H9 (cell line): ENCODE measurements at places on chromosomes 16 and 17.
A peak's percentile ranks its signal among the peaks of the same experiment; 100 is the strongest.

DNA sequence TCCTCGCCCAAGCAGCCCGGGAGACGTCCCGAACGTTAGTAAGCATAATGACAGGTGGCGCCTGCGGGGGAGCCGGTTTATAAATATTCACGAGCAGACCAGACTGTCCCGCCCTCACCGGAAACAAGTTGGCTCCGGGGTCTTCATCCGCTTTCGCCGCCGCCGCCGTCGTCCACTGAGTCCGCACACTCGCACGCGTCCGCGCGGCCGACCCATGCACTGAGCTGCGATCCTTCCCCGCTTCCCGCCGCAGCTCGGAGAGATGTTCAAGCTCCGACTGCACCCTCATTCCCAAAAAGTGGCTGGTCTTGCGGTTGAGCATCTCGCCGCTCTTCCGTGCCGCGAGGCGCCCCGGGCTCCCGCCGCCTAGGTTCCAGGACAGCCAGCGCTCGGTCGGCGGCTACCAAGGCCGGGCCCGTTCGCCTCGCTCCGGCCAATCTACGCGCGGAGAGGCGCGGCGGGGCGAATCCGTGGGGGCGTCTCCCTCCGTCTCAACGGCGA lies 385 bp downstream of the CFAP119 start:
- H3K36me3 ChIP-seq, result peaks cover 31% of the 10 kb centered on the region
- H3K27me3 ChIP-seq, result no peaks in the 10 kb centered on the region
- DNase-seq, result peak; percentile 68
- H3K27ac ChIP-seq, result no peak overlapping the region

GRCh38 chr17:16954521-16954920 lies 17.4 kb downstream of the TNFRSF13B start:
- H3K4me3 ChIP-seq, result no peak overlapping the region
- no peaks in the 10 kb centered on the region for H3K27me3 ChIP-seq
- H3K36me3 ChIP-seq, result no peaks in the 10 kb centered on the region; the same call in 1 of the 2 replicates
- DNase-seq, result no peak
- H3K27ac ChIP-seq, result no peak overlapping the region

GRCh38 chr16:4116325-4117249 lies at the start of gene ADCY9:
Gene ADCY9 (minus strand): TSS chr16:4116442. CDS start chr16:4115442, 1,000 bp downstream.
- peak; percentile 80 for DNase-seq
- peak within 1 kb of the TSS; percentile 81 for H3K4me3 ChIP-seq
- no peaks in the 10 kb centered on the region; the same call in 1 of the 2 replicates for H3K27me3 ChIP-seq
- no peaks in the 10 kb centered on the region for H3K4me1 ChIP-seq

DNA sequence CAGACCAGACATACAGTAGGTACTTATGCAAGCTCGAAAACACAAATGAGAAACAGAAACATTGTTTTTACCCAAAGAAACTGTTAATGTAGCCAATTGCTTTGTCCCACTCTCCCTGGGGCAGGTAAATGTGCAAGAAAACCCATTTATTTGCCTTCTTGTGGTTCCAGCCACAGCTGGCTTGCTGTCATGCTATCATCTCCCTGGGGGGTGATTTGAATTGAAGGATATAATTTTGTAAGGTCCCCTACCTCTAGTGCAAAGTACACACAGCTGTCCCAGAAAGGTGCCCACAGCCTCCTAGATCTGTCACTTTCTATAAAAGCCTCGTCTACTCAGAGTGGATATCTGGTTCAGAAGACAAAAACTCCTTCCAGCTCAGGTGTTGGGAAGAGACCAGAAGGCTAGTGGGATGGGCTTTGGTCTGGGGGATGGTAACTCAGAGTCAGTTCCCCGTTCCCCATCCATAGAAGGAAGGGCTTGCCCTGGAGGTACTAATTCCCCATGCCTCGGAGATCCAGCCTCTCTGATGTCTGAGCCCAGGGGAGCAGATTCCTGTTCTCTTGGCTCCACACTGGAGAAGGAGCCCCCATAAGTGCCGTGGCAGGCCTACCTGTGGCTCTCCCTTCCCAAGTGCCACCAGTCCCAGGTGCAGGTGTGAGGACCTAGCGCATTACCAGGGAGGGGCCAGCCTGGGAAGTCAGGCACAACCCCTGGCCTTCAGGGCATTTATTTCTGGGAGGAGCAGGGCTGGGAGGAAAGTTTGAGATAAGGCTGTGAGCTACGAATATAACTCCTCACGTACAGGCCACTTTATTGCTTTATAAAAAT lies 2.4 kb upstream of the PRR15L start:
- H3K36me3 ChIP-seq, result no peaks in the 10 kb centered on the region
- H3K4me3 ChIP-seq, result no peak overlapping the region
- H3K4me1 ChIP-seq, result no peaks in the 10 kb centered on the region; the same call in 1 of the 2 replicates
- no peak for DNase-seq
- H3K27ac ChIP-seq, result no peak overlapping the region

- no peaks in the 10 kb centered on the region for H3K4me1 ChIP-seq
- no peak for DNase-seq
- H3K4me3 ChIP-seq, result no peak overlapping the region
- H3K36me3 ChIP-seq, result peaks cover 5% of the 10 kb centered on the region
Observed at GRCh38 chr17:80760511-80760911, 215.9 kb downstream of the RPTOR start.

GRCh38 chr16:52050418-52050817 lies 496.5 kb downstream of the TOX3 start:
- H3K27me3 ChIP-seq, result no peaks in the 10 kb centered on the region
- H3K4me1 ChIP-seq, result no peaks in the 10 kb centered on the region
- DNase-seq, result no peak
- H3K36me3 ChIP-seq, result no peaks in the 10 kb centered on the region

GRCh38 chr16:2924901-2925755 lies 13.4 kb downstream of the FLYWCH1 start:
- H3K4me3 ChIP-seq, result peak overlapping the region; percentile 62; the same call in 2 of the 3 replicates
- H3K4me1 ChIP-seq, result no peaks in the 10 kb centered on the region
- no peaks in the 10 kb centered on the region for H3K27me3 ChIP-seq
- no peak overlapping the region for H3K27ac ChIP-seq
- DNase-seq, result peak; percentile 86

DNA sequence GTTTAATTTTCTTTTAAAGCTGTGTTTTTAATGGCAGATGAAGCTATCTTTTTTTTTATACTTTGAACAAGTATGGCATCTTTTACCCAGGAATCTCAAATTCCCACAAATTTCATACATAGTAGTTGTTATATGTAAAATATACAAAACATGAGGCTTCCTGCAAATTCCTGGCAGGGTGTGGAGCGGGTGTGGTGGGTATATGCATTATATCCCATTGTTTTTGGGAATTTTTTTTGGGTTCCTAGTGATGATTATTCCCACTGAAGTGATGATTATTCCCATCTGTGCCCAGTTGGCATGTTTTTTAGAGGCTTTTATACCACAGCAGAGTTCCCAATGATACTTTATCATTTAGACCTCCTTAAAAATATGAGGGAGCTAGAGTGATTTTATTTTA lies 320.4 kb downstream of the ZFHX3 start:
- H3K4me3 ChIP-seq, result no peak overlapping the region
- H3K27ac ChIP-seq, result no peak overlapping the region
- no peaks in the 10 kb centered on the region for H3K27me3 ChIP-seq
- H3K36me3 ChIP-seq, result peaks cover 4% of the 10 kb centered on the region
- no peak for DNase-seq

DNA sequence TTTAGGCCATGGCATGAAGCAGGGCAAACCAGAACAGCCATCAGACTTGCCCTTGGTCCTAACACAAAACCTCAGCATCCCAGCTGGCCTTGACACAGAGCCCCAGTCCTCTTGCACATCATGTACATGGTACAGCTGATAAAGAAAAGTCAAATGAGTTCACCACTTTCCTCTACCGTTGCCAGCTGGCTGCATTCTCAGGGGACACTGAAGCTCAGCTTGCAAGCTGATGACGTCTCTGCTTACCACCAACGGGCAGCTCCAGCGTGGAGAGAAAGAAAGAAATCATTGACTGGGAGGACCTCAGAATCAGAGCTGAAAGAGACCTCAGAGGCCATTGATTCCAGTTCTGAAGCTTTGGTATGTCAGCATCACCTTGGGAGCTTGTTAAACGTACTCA lies 80.7 kb upstream of the CES5A start:
- no peak overlapping the region for H3K27ac ChIP-seq
- DNase-seq, result no peak
- H3K4me1 ChIP-seq, result no peaks in the 10 kb centered on the region
- no peak overlapping the region for H3K4me3 ChIP-seq
- H3K27me3 ChIP-seq, result no peaks in the 10 kb centered on the region

GRCh38 chr17:55452139-55452790 lies 30.6 kb upstream of the MMD start:
- no peaks in the 10 kb centered on the region for H3K36me3 ChIP-seq
- no peak overlapping the region for H3K27ac ChIP-seq
- peaks cover 3% of the 10 kb centered on the region for H3K4me1 ChIP-seq
- DNase-seq, result no peak
- H3K27me3 ChIP-seq, result no peaks in the 10 kb centered on the region

DNA sequence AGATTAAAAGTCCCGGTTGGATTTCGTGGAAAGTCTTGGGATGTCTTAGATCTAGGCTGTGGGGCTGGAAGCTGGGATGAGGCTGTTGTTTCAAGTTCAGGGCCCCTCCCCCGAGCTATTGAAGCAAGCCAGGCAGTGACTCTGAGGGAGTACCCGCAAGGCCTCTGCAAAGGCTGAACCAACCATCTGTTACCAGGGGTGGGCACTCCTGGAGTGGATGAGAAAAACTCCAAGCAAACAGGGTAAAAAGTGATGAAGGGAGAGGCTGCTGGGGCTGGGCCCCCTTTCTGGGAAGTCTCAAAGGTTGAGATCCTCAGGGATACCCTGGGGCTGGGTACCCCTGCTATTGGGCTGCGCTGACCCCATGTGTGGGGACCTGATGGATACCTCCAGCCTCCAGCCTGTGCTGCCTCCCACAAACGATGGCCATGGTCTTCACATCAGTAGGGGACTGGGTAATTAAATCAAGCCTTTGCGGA lies 82.4 kb upstream of the KIFC3 start:
- no peak overlapping the region for H3K27ac ChIP-seq
- no peaks in the 10 kb centered on the region for H3K27me3 ChIP-seq
- no peak overlapping the region for H3K4me3 ChIP-seq
- peak; percentile 47 for DNase-seq
- H3K4me1 ChIP-seq, result no peaks in the 10 kb centered on the region; the same call in 1 of the 2 replicates

- no peaks in the 10 kb centered on the region for H3K27me3 ChIP-seq
- H3K4me3 ChIP-seq, result peak overlapping the region; percentile 91
- no peak overlapping the region for H3K27ac ChIP-seq
- no peak for DNase-seq
- no peaks in the 10 kb centered on the region for H3K36me3 ChIP-seq
Observed at GRCh38 chr17:29760279-29761039, 137.7 kb upstream of the CORO6 start.

DNA sequence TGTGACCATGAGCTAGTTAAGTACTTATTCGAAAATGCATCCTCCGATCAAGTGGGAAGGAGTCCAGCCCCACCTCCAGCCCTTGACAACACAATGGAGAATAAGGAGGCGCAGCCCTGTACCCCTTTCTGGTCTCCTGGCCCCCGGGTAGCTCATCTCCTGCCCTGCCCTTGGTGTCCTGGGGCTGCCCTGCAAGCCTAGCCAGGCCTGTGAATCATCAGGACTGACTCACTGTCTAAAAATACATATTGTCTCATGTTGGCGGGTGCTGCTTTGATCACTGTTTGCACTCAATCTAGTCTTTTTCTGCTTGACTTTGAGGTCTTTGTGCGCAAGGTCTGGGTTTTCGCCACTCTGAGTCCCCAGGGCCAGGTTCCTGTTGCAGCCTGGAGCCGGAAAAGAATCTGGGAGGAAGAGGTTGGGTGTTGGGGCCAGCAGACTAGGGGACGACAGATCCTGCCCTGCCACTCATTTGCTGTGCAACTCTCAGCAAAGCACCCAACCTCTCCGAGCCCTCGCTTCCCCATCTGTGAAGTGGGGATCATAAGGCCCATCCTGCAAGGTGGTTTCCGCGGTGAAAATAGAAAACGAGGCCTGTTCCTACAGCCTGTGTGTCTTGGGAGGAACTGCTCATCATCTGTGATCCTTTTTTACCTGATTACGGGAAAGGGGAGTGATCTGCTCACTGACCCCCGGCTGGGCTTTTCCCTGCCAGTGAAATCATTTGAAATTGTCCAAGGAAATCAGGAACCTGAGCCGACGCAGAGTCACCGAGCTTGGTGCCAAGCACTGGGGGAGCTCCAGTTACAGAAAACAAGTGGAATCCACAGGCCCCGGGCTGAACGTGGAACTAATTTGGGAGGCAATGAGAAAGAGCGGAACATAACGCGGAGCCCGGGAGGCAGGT lies 230.4 kb downstream of the PARN start:
- no peaks in the 10 kb centered on the region for H3K4me1 ChIP-seq
- DNase-seq, result no peak
- no peaks in the 10 kb centered on the region for H3K27me3 ChIP-seq
- no peak overlapping the region for H3K27ac ChIP-seq
- no peak overlapping the region for H3K4me3 ChIP-seq

DNA sequence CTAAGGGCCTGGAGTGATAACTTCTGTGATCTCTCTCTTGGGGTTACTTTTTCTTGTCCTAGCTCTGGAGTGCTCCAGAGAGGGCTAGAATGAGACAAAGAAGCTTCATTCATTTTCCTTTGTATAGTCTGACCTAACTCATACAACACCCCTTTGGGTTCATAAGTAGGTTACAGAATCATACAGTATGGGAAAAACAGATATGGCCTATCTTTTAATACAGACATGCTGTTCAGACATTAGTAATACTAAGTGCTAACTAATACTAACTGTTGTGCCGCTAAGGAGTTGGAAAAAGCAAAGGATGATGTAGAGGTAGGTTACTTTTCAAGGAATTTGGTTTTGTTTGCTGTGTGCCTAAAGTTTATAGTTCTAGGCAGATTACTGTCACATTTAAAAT lies 84.7 kb downstream of the NLK start:
- H3K27me3 ChIP-seq, result no peaks in the 10 kb centered on the region
- no peak overlapping the region for H3K4me3 ChIP-seq
- H3K36me3 ChIP-seq, result peaks cover 1% of the 10 kb centered on the region; the same call in 1 of the 3 replicates

DNA sequence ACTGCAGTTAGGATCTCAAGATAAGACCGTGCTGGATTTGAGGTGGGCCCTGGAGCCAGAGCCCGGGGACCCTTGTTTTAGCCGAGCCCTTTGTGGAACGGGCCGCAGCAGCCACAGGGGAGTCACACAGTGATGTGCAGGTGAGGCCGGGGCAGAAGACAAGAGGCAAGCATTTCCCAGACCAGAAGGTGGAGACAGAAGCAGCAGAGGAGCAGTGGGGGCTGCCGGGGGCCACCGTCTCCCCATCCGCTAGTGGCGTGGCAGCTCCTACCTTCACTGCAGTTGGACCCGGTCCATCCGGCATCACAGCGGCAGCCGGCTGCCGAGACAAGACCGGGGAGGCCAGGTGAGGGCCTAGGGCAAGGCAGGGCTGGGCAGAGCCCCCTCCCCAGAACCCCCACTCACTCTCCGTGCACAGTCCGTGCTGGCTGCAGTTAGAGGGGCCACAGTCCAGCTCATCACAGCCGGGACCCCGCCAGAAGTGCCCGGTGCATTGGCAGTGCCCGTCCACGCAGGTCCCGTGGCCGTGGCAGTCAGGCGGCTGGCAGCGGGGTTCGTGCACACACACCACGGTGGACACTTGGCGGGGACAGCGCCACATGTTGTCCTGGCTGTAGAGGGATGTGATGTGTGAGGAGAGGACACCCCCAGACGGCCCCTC lies 6.0 kb downstream of the NAGPA start:
- H3K36me3 ChIP-seq, result no peaks in the 10 kb centered on the region
- H3K4me3 ChIP-seq, result peak overlapping the region; percentile 36; the same call in 1 of the 3 replicates
- DNase-seq, result no peak
- H3K27ac ChIP-seq, result no peak overlapping the region
